ENCODE measurements at places on chromosomes 16 and 17.
A peak's percentile ranks its signal among the peaks of the same experiment; 100 is the strongest.

GRCh38 chr16:85145188-85145587, 32.9 kb upstream of the CIBAR2 start:
- no peak for DNase-seq

GRCh38 chr16:27245276-27246172, 23.0 kb downstream of the NSMCE1 start:
- DNase-seq = no peak

DNA sequence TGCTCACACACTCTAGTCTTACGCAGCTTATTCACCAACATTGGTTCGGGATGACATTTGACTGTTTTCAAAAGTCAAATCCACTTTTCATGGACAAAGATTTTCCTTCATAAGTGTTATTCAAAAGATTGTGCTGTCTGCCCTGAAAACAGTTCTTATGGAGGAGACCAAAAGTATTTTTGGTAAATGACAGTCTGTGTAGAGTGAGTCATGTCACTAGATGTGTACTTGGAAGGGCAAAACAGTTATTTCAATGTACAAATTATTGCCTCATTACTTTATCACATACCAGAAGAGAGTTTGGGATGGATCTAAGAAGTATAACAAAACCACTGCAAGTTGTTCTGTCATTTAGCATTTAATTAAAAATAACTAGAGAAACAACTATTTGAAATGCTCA, 265.6 kb downstream of the CDH13 start:
- no peak for DNase-seq

- DNase-seq = no peak
Observed at GRCh38 chr16:89023621-89024511, 46.9 kb upstream of the CBFA2T3 start.

DNA sequence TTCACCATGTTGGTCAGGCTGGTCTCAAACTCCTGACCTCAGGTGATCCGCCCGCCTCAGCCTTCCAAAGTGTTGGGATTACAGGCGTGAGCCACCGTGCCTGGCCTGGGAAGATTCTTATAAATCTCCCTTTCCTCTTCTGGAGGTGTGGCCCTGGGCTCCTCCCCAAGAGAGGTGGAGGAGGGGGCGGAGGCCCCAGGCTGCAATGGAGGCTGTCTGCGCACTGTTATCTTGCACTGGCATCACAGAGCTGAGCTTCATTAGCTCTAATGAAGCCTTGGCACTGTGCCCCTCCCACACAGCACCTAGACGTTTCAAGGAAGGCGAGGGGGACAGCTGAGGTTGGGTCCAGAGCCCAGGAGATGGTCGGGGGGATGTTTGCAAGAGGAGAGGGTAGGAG, 7.5 kb downstream of the ARHGAP23 start:
- DNase-seq = no peak

DNA sequence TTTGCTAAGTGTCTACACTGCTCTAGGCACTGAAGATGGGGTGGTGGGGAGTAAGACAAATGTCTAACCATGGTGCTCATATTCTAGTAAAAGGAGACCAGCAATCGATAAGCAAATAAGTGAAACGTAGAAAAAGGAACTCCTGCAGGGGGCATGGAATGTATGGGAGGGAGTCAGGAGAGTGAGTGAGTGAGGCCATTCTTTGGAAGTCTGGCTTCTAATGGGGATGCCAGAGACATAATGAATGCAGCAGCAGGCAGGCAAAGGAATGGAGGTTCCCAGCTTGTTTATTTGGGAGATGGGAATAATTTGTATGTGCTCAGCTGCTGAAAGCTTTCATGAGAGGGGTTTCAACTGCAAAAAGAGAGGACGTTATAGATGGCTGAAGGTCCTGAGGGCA, 216.4 kb upstream of the DYNLRB2 start:
- DNase-seq = no peak

GRCh38 chr16:57862698-57863433, 60.6 kb upstream of the KIFC3 start:
- DNase-seq = no peak

- DNase-seq = peak; percentile 96
Observed at GRCh38 chr17:76557368-76558197, 17.7 kb downstream of the PRCD start.
